ENCODE measurements at places on chromosomes 12 and 14. TPM values are rescaled to one million over a fixed set of nuclear protein-coding genes. Genes with fewer than 3 reads are reported as not detected.

ASPG gene
- polyA plus RNA-seq = 14.7 TPM

PTPRB gene
- polyA plus RNA-seq = 0.41 TPM

SLCO1B1 gene
- 8.9 TPM for polyA plus RNA-seq

ACOT6 gene
- polyA plus RNA-seq = not detected

BMP4 gene
- 41.2 TPM for polyA plus RNA-seq

PMCH gene
- not detected for polyA plus RNA-seq

COX8C gene
- polyA plus RNA-seq = not detected

RAD51B gene
- 17.2 TPM for polyA plus RNA-seq

HVCN1 gene
- polyA plus RNA-seq = 5.6 TPM

SDR9C7 gene
- polyA plus RNA-seq = not detected

DEGS2 gene
- polyA plus RNA-seq = 11.8 TPM

SLC38A4 gene
- polyA plus RNA-seq = 16.5 TPM

CACNA1C gene
- 7.9 TPM for polyA plus RNA-seq

MYO1H gene
- not detected for polyA plus RNA-seq

CD4 gene
- polyA plus RNA-seq = 6.4 TPM

DNA sequence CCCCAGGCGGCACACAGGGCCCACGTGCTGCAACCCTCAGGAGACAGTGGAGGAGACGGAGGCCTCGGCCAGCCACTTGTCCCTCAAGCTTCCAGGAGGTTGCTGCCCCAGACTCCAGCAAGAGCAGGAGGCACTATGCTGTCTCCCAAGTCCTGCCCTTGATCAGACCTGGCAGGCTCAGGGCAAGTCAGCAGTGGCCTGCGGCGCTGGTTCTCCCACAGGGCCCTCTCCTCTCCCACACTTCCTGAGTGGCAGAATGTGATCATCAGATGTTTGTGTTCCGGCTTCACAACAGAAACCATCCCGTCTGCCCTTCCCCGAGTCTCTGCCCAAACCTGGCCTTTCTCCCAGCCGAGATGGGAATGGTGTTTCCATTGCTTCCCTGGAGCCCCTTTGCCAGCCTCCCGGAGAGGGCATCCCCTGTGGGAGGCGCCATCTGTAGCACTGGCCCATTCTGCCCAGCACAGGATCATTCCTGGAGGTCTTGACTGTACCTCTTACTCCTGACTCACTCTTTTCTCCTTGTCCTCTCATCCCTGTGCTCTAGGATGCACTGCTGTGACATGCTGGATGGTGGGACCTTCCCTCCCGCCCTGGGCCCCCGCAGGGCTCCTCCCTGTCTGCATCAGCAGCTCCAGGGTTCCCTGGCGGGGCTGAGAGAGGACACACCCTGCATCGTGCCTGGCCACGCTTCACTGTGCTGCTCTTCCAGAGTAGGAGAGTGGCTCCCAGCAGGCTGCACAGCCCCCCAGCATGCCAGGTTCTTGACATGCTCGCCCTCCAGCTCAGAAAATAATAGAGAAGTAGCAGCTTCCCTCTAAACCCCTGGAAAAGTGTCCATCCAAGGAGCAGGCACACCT lies 114.7 kb upstream of the FKBP4 start:
- no peak for DNase-seq

- DNase-seq = no peak
Measured at GRCh38 chr12:80264891-80265290, 165.6 kb downstream of the OTOGL start.

DNA sequence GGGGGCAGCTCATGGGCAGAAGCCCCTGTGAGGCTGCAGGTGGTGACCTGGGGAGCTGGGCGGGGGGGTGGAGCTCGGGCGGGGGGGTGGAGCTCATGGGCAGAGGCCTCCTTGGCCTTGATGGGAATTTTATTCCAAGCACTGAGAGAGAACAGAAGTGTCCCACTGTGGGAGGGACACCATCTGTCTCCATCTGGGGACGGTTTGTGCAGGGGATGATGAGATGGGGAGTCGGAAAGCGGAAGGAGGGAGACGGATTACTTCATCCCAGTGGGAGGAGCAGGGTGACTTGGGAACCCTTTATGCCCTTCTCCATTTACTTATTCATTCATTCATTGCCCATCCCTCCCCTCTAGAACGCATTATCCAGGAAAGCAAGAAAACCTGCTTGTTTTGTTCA lies 304.7 kb downstream of the ADGRD1 start:
- no peak for DNase-seq

- DNase-seq = peak; percentile 94
Measured at GRCh38 chr14:77033622-77034589, 5.4 kb upstream of the IRF2BPL start.

- peak; percentile 11 for DNase-seq
Measured at GRCh38 chr14:93113678-93114067, 2.1 kb downstream of the ITPK1 start.

GRCh38 chr14:91893669-91894068 lies 26.3 kb upstream of the TC2N start:
- no peak for DNase-seq

GRCh38 chr12:109857715-109858114 lies 22.6 kb downstream of the GLTP start:
- DNase-seq = no peak

GRCh38 chr12:27644158-27644845 lies 51.9 kb upstream of the REP15 start:
- peak; percentile 13 for DNase-seq

GRCh38 chr14:38074081-38074480 lies 133.6 kb upstream of the SSTR1 start:
- no peak for DNase-seq

DNA sequence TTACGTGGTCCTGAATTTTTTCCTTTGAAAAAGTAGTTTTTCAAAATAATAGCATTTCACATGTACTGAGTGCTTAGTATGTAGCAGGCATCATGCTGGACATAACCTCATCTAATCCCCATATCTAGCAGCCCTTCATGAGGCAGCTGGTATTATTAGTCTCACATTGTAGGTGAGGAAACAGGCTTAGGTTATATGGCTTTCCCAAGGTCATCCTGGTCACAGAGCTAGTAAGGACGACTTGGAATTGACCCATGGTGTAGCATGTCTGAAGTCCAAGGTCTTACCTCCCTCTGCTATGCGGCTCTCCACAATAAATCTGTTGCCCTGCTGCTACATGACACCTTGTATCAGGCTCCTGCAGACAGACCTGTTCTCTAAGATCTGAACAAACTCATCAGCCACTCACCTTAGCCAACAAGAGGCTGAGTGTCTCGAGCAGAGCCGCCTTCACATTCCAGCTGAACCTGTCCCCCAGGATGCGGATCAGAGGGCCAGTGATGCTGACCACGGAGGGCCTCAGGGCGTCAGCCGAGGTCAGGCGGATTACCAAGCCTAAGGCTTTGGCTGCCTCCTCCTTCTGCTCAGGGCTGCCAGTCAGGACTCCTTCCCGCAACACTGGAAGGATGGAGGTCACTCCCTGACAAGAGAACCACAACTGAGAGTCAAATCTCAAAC lies 19.7 kb upstream of the RAB35 start:
- no peak for DNase-seq

GRCh38 chr14:76067536-76067935 lies 82.0 kb downstream of the IFT43 start:
- DNase-seq = no peak

- no peak for DNase-seq
Measured at GRCh38 chr12:52438305-52439301, 4.4 kb upstream of the KRT75 start.

DNA sequence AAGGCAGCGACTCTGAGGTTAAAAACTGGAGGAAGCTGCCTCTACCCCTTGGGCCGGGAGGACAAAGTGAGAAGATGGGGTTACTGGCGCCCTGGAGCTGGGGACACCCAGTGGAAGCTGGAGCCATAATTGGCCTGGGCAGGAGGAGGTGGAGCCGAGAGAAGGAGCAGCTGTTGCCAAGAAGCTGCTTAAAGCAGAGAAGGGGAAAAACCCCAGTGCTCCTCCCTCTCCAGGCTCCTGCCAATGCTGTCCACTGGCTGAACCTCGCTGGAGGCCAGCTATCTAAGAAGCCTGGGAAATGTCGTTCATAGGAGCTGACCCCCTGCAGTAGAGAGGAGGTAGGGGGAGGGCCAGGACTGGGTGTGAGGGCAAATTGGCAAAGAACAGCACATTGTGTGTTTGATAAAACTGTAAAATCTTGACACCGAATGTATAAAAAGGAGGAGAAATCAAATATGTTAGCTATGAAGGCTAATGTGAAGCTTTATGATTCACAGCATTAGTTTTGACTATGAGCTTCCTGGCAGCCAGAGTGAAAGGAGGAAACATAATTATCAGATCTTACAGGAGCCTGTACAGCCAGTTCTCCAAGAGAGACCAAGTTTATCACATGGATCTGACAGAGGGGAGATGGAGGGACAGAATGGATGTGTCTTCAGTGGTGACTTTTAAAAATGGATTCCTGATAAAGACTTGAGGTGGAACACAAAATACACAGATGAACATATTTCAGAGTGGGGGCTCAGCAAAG lies 9.5 kb downstream of the HHIPL1 start:
- DNase-seq = peak; percentile 60

- DNase-seq = no peak
Measured at GRCh38 chr12:26425587-26426260, 230.4 kb downstream of the SSPN start.

- peak; percentile 50 for DNase-seq
Measured at GRCh38 chr12:124738636-124739467, 124.8 kb downstream of the SCARB1 start.

DNA sequence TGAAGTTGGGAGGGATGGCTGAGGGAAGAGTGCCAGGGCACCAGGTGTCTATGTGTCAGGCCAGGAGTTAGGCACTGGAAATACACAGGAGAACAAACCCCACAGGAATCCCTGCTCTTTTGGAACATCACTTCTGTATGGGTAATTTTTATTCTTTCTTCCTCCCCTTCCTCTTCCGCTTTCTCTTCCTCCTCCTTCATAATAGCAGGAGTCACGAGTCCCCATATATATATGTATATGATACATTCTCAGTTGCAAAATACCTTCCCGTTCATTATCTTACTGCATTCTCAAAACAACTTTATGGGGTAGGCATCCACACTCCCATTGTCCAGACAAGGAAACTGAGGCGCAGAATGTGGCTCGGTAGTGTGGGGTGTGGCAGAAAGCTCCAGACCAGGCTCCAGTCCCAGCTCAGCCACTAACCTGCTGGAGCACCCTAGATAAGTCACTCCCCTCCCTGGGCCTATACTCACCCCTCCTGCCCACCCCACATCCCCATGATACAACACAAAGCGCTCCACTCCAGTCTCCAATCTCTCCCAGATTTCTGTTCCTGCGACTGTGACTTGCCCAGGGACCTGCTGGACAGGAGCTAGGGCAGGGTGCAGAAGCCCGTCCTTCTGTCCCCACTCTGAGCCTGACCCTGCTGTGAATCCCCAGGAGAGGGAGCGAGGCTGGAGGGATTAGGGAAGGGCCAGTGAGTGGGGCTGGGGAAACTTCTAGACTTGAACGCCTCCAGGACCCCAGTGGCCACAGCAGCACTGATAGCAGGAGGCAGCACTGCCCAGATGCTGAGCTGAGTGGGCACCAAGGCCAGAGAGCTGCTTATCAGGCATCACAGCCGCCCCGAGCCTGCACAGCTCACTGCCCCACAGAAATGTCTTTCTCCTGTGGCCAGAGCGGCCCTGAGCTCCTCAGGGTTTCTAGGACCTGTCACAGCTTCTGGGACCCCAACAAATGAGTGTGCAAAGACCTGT lies 1.4 kb upstream of the AQP2 start:
- no peak for DNase-seq

DNA sequence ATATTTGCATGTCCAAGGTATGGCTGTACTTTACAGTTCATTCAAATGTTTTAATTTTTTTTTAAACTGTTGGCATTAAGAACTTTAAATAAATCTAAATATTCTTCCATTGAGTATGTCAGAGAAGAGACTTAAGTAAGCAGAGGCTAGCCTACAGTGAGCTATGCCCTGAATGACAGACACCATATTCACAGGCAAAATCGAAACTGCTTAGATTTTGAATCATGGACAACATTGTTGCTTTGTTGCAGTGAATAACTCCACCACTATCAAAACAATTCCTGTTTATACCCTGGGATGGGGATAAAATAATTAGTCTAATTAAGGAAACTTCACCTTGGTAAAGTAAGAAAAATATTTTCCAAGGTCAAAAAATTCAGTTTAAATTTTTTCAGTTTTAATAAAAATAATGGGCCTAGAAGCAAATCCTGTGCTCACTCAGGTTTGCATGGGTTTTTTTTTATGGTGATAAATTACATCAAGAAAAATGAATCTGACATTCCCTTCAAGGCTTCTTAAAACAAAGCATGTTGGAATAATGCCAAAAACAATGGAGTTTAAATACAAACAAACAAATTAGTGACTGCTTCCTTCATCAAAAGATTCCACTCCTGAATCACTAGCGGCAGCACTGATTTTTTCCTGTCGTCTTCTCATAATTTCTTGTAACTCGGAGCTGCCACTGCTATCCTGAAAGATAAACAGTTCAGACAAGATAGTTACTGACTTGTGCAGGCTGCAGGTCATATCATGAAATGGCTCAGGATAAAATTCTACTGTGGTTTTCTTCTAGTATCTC lies 168.2 kb downstream of the EPS8 start:
- no peak for DNase-seq

GRCh38 chr12:49327887-49328286 lies 4.8 kb downstream of the TROAP start:
- DNase-seq = no peak

- peak; percentile 19 for DNase-seq
Measured at GRCh38 chr12:32107359-32108267, 966 bp downstream of the BICD1 start.

- DNase-seq = no peak
Measured at GRCh38 chr12:79522257-79522988, 168.3 kb downstream of the PAWR start.
